ENCODE measurements at places on chromosomes 4 and X. TPM values are rescaled to one million over a fixed set of nuclear protein-coding genes. Genes with fewer than 3 reads are reported as not detected.
A peak's percentile ranks its signal among the peaks of the same experiment; 100 is the strongest.

GRCh38 chrX:150984169-150984824 lies 1.2 kb downstream of the HMGB3 start:
- H3K27ac ChIP-seq, result no peak overlapping the region
- H3K4me3 ChIP-seq, result peak overlapping the region; percentile 69
- DNase-seq, result no peak
- H3K27me3 ChIP-seq, result peaks cover 9% of the 10 kb centered on the region
- H3K36me3 ChIP-seq, result peaks cover 8% of the 10 kb centered on the region

- no peak overlapping the region for H3K4me3 ChIP-seq
- no peaks in the 10 kb centered on the region for H3K36me3 ChIP-seq
- no peak overlapping the region for H3K27ac ChIP-seq
- peak; percentile 4 for DNase-seq
Observed at GRCh38 chrX:150050387-150050786, 112.1 kb upstream of the EOLA2 start.

GRCh38 chr4:37675587-37676290 lies 10.4 kb downstream of the RELL1 start:
- no peaks in the 10 kb centered on the region for H3K36me3 ChIP-seq
- no peaks in the 10 kb centered on the region for H3K27me3 ChIP-seq
- 0 out of 2 replicates have a peak, but pooled peaks cover 20% of the 10 kb centered on the region for H3K4me1 ChIP-seq
- no peak for DNase-seq

- no peak overlapping the region for H3K4me3 ChIP-seq
- peaks cover 44% of the 10 kb centered on the region for H3K4me1 ChIP-seq
- H3K27me3 ChIP-seq, result no peaks in the 10 kb centered on the region
- H3K36me3 ChIP-seq, result peaks cover 7% of the 10 kb centered on the region
- no peak overlapping the region for H3K27ac ChIP-seq
Observed at GRCh38 chr4:138611721-138612120, 369.6 kb upstream of the SLC7A11 start.

DNA sequence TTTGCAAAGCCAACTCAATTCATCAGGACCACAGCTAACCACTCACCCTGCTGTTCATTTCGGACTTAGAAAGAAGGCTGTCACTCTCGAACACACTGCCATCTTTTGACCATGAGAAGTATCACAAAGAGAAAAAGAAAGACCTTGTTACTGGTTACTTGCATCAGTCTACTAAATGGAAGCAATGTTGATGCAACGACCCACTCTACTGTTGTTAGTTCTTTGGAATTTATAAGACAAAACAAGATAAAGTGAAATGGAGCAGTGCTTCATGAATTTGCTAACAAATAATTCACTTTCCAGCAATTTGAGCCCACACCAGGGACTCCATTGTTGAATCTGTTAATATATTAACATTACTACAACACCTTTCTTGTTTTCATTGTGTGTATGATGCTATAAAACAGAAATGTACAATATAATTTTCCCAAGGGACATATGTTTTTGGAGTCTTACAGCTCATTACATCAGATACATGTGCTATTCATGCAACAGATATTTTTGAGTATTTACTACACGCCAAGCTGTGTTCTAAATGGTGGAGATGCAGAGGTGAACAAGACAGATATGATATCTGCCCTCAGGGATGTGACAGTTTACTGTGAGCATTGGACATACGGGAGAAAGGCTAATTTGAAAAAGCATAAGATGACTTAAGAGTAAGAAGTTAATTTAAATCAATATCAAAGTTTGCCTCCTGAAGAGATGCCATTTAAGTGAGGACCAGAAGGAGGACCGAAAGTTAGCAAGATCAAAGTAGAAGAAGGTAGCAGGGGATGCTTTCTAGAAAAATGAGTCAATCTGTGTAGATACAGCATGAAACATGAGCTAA lies 87.2 kb downstream of the AREG start:
- no peak overlapping the region for H3K27ac ChIP-seq
- no peaks in the 10 kb centered on the region for H3K27me3 ChIP-seq
- DNase-seq, result peak; percentile 82
- no peaks in the 10 kb centered on the region for H3K36me3 ChIP-seq

GRCh38 chr4:180152831-180153230 lies 2090.4 kb upstream of the TENM3 start:
- no peak overlapping the region for H3K27ac ChIP-seq
- H3K4me1 ChIP-seq, result 0 out of 2 replicates have a peak, but pooled peaks cover 4% of the 10 kb centered on the region
- no peaks in the 10 kb centered on the region for H3K27me3 ChIP-seq
- H3K36me3 ChIP-seq, result no peaks in the 10 kb centered on the region
- no peak overlapping the region for H3K4me3 ChIP-seq

GRCh38 chr4:183286590-183287308 lies 33.3 kb downstream of the CLDN22 start:
- no peaks in the 10 kb centered on the region for H3K27me3 ChIP-seq
- H3K4me3 ChIP-seq, result no peak overlapping the region
- H3K36me3 ChIP-seq, result peaks cover 51% of the 10 kb centered on the region
- no peaks in the 10 kb centered on the region for H3K4me1 ChIP-seq
- no peak overlapping the region for H3K27ac ChIP-seq

GRCh38 chr4:92304121-92304520 lies 355 bp downstream of the GRID2 start:
- H3K4me3 ChIP-seq, result peak overlapping the region; percentile 72
- DNase-seq, result peak; percentile 31
- H3K27ac ChIP-seq, result no peak overlapping the region
- H3K36me3 ChIP-seq, result no peaks in the 10 kb centered on the region
- H3K4me1 ChIP-seq, result peaks cover 65% of the 10 kb centered on the region
- H3K27me3 ChIP-seq, result no peaks in the 10 kb centered on the region

The NEXMIF gene
- total RNA-seq, result 0.76 TPM

The TMPRSS11B gene
- not detected for total RNA-seq

Data from GM23338 (cell line).